Cortex of kidney (tissue), 1 donor: ENCODE measurements at places on chromosomes 6 and 20.

DNA sequence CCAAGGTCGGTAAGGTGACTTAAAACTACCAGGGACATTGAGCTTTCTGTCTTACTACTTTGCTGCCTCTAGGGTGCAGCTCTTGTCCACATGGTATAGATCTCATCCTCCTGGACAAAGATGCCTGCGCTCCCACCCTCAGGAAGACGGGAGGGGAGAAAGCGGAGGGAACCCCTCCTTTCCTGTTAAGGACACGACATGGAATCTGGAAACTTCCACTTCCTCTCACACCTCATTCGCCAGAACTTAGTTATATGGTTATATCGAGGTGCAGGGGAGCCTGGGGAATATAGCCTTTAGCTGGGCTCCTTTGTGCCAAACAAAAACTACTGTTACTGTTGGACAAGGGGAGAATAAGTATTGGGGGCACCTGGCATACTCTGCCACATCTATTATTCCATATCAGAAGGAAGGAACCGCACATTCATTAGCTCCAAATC is 224.3 kb upstream of the TSHZ2 start:
- no peak for DNase-seq

- DNase-seq, result no peak
Observed at GRCh38 chr6:156767603-156768467, 9.3 kb upstream of the ARID1B start.

GRCh38 chr6:64054861-64055260 is 419.3 kb downstream of the PHF3 start:
- no peak for DNase-seq

DNA sequence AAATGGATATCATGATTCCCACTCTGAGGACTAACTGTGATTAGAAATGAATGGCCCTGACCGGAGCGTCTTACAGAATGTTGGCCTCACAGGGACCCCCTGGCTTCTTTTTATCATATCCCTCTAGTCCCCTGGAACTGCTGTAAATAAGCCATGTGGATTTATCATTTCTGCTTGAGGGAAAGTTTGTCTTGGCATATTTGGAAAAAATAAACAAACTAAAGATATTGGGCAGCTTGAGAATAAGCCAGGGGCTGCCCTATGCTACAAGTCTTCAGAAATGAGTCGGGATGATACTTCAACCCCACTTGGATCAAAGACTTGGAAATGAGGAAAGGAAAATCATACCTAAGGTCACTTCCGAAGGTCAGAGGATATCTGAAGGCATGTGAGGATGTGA is 179.1 kb downstream of the THBS2 start:
- DNase-seq, result no peak

GRCh38 chr6:145045582-145045981 is 689.7 kb downstream of the EPM2A start:
- no peak for DNase-seq

GRCh38 chr20:62485062-62485700 is 9.4 kb upstream of the GATA5 start:
- no peak for DNase-seq

DNA sequence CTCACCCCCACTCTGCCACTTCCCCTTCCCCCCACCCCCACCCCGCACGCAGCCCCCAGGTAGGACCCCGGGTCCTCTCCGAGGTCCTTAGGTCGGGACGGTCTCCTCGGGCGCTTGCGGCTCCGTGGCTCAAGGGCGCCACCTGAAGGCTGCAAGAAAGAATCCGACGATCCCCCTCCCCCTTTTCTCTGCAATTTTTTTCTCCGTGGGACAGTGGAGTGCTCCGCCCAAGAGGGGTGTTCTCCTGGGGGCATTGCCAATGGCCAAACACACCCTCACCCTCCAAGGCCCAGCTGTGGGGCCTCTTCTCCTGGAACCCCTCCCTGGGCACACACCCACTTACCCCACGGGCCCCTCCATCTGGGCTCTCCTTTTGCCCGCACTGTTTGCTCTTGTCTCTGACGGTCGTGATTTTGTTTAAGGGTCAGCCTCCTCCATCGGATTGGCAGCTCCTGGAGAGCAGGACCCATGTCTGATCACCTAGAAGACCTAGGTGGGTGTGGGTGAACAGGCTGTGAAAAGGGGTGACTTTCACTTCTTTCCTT is 1.1 kb upstream of the TMEM74B start:
- DNase-seq, result no peak

GRCh38 chr6:101652079-101652478 is 258.6 kb downstream of the GRIK2 start:
- DNase-seq, result no peak
